ENCODE measurements at places on chromosomes 13 and 19.

GRCh38 chr13:18948012-18948663, 233.5 kb downstream of the TUBA3C start:
- no peak for DNase-seq

- no peak for DNase-seq
Observed at GRCh38 chr13:58594747-58595600, 963.4 kb downstream of the PCDH17 start.

- no peak for DNase-seq
Observed at GRCh38 chr19:9427941-9428340, 7.4 kb downstream of the ZNF266 start.

GRCh38 chr19:14053032-14053431, 8.8 kb downstream of the PALM3 start:
- no peak for DNase-seq

GRCh38 chr13:97446448-97446847, 12.5 kb downstream of the RAP2A start:
- no peak for DNase-seq

DNA sequence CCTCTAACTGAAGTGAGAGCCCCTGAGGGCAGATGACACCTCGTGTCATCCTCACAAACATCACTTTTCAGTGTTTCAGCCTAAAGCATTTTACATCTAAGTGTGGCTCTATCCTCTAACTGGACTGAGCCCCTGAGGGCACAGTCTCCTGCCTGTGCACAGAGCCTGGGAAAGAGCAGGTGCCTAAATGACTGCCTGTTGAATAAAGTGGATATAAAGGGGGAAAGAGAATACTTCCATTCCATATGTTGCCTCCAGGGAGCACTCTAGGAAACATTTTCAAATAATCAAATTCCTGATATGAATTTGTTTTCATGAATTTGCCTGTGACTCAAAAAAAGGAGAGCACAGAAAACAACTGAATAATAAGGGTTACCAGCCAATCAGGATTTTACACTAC, 32.2 kb downstream of the CNMD start:
- DNase-seq: no peak

DNA sequence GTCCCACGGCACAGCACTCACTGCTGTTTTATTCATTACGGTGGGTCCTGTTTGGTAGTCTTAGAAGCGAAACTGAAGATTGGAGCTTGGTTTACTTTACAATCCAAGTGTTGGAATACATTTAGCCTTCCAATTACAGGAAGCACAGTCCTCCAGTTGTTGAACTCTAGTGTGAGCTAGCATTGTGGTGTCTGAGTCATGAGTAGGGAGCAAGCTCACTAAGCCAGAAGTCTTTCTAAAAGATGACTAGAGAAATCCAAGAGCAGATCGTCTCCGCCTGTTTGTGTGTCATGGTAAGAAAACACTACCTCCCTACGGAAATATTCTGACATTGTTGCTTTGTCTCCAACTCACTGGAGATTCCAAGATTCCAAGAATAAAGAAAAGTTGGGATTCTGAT, 10.1 kb upstream of the SHISA2 start:
- no peak for DNase-seq

GRCh38 chr13:21639561-21639960, 31.3 kb upstream of the FGF9 start:
- no peak for DNase-seq

- DNase-seq: no peak
Observed at GRCh38 chr13:76163761-76164160, 527.6 kb downstream of the LMO7 start.

- DNase-seq: no peak
Observed at GRCh38 chr19:19204181-19204580, 967 bp upstream of the NR2C2AP start.

GRCh38 chr19:10061717-10062310, 24.3 kb upstream of the SHFL start:
- no peak for DNase-seq

DNA sequence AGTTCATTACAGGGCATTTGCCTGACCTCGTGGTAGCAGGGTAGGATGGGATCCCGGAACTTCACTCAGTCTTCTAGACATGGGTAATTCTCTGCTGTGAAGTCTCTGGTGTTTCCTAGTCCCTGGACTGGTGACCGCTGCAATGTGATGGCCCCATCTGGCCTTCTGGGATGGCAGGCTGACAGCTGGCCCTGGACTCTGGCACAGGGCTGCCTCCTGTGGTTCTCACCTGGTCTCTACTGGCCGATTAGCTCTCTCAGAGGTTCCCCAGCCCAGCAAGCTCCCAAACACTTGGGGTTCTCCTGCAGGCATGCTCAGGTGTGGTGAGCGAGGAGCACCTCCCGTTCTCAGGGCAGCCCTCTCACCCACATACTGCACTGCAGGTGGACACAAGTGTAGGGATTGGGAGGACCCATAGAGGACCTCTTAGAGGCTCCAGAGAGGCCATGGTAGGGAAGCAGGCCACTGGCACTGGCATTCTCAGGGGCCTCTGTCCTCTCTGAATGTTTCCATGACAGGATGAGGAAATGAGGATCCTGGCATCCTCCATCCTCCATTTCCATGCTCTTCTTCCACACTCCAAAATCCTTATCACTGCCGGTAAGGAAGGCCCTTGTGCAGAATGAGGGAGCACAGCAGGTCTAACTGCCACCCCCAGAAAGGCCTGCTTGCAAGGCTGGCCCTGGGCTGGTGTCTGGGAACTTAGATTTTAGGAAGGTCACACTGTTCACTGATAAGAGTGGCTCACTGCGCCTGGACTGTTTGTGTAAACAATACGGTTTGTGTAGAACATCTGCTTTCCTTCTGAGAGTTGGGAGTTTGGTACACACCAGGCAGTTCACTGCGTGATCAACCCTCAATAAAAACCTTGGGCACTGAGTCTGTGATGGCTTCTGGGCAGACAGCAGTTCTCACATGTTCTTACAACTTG, 31.5 kb upstream of the FARP1 start:
- no peak for DNase-seq

DNA sequence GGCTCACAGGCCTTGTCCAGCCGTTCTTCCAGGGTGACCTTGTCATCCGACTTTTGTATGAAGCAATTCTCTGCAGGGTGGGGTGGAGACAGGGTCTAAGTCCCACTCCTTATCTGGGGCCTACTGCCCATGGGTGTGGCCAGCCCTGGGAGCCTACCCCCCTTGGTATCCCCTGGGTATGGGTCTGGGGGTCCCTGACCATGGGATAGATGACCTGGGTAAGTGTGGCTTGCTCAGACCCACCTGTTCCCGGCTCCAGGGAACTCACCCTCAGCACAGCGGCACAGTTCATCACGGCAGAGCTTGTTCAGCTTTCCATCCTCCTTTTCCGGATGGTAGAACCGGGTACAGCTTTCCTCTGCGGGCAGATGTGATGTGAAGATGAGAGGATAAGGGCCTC, 9.2 kb upstream of the TNFSF14 start:
- no peak for DNase-seq

Measured in stimulated activated CD4-positive, alpha-beta T cell treated with anti-CD3 and anti-CD28 coated beads, Interleukin-1b, Interleukin-23, amount 100 ng/mL, for 1 hour (primary cell).